ENCODE measurements at places on chromosomes 1 and 21.

- DNase-seq: no peak
Measured at GRCh38 chr1:90133133-90133532, 138.2 kb downstream of the ZNF326 start.

DNA sequence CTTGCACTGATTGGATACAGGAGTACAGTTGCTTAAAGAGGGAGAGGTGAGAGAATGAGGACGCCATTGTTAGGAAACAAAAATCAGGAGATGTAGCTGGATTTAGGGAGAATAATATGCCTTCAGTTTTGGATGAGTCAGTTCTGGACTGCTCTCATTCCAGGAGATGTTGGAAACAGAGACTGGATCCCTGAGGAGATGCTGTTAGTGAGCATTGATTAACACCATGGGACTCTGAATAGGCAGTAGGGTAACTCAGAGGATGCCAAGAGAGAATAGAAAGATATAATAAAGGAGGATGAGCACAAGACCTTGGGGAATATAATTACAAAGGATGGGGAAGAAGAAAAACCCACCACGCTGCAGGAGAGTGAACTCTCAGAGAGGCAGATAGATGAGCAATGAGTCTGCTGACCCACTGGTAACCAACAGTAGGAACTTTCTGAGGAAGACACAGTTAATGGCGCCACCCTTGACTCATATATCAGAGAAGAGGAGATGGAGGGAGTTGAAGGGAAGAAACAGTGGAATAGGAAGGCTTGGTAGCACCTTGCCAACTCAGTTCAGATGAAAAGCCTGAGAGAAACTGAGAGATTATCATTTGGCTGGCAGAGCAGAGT lies 10.5 kb downstream of the KCNJ15 start:
- DNase-seq: no peak

GRCh38 chr1:229882621-229883020 lies 184.4 kb upstream of the GALNT2 start:
- no peak for DNase-seq

DNA sequence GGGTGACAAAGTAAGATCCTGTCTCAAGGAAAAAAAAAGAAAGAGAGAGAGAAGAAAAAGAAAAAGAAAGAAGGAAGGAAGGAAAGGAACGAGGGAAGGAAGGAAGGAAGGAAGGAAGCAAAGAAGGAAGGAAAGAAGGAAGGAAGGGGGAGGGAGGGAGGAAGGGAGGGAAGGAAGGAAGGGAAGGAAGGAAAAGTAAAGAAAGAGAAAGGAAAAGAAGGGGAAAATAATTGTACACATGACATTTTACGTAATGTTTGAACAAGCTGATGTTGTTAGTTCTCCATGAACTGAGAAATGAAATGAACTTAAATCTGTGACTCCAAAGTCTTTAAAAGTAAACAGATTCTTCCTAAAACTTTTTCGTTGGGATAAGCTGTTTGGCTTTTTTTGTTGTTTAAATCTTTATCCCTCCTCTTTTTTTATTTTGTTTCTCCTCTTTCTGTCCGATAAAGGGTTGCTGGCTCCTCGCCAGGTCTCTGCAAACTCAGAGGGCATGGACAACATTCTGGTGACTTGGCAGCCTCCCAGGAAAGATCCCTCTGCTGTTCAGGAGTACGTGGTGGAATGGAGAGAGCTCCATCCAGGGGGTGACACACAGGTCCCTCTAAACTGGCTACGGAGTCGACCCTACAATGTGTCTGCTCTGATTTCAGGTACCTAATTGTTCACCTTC lies 59.8 kb downstream of the IL12RB2 start:
- DNase-seq: no peak

- DNase-seq: no peak
Measured at GRCh38 chr1:193524021-193524420, 337.6 kb upstream of the B3GALT2 start.

DNA sequence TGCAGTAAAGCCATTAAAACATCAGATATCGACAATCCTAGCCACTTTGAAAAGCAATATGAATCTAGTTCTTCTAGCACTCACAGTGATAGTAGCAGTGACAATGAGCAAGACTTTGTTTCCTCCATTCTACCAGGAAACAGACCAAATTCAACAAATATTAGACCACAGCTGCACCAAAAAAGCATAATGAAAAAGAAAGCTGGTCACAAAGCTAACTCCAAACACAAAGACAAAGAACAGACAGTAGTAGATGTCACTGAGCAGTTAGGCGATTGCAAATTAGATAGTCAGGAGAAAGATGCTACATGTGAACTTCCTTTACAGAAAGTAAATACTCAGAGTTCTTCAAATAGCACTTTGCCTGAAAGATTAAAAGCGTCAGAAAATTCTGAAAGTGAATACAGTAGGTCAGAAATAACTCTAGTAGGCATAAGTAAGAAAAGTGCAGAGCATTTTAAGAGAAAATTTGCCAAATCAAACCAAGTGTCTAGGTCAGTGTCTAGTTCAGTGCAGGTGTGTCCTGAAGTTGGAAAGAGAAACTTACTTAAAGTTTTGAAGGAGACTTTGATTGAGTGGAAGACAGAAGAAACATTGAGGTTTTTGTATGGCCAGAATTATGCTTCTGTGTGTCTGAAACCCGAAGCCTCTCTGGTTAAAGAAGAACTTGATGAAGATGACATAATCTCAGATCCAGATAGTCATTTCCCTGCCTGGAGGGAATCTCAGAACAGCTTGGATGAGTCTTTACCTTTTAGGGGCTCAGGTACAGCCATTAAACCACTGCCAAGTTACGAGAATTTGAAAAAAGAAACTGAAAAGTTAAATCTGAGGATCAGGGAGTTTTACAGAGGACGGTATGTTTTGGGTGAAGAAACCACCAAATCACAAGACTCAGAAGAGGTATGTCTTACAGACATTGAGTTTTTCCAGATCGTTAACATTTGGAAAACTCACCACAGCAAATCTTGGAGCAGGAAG lies 24.9 kb downstream of the RPAP2 start:
- no peak for DNase-seq

- DNase-seq: no peak
Measured at GRCh38 chr1:81899214-81899821, 98.6 kb downstream of the ADGRL2 start.

GRCh38 chr1:231335663-231336602 lies 1.7 kb downstream of the EXOC8 start:
- no peak for DNase-seq

- DNase-seq: no peak
Measured at GRCh38 chr1:9539829-9540550, 725 bp downstream of the SLC25A33 start.

DNA sequence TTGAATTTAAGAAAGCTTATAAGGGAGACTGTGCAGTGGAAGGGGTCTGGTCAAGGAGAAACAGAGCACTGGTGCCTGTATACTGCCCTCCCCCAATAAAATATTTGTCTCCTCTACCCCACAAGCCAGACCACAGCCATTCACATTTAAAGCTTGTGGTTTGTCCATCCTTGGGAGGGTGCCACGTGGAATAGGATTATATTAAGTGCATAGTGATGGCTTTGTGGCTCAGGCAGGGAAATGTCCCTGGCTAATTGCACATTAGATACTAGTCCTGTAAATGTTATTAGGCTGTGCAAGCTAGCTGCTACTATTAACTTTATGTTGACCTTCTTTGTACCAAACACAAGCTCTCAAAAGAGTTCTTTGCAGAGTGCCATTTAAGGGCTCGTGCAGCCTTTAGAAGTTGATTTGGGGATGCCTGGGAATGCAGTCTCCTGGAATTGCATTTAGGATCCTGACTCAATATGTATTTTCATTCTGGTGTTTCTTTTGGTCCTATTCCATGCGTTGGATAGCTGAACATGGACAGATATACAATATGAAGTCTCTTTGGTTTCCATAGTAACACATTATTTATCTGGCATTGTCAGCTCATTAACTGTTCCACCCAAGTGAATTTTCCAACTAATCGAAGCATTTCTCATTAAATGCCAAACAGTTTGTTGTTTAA lies 210.6 kb downstream of the ROR1 start:
- DNase-seq: no peak

GRCh38 chr1:240258910-240259309 lies 167.2 kb downstream of the FMN2 start:
- no peak for DNase-seq

- DNase-seq: no peak
Measured at GRCh38 chr1:175394739-175395138, 202.2 kb upstream of the KIAA0040 start.

GRCh38 chr21:43938751-43939442 lies 73.2 kb upstream of the TRAPPC10 start:
- peak; percentile 94 for DNase-seq

DNA sequence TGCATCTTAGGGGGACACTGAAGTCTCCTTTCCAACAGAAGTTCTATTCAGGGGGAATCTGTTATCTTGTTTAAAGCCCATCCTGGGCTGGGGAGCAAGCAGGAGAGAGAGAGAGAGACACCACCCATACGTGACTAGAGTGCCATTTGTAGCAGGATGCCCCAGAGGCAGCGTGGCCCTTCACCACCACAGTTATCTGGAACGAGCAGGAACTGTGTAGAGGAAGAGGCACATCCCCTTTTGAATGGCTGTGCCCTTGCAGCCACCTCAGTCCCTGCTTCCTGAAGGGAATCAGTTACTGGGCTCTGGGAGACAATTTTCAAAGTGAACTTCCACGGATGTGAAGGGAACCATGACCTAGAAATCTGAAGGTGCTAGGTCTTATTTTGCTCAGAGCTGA lies 19.4 kb upstream of the LAMTOR5 start:
- no peak for DNase-seq

DNA sequence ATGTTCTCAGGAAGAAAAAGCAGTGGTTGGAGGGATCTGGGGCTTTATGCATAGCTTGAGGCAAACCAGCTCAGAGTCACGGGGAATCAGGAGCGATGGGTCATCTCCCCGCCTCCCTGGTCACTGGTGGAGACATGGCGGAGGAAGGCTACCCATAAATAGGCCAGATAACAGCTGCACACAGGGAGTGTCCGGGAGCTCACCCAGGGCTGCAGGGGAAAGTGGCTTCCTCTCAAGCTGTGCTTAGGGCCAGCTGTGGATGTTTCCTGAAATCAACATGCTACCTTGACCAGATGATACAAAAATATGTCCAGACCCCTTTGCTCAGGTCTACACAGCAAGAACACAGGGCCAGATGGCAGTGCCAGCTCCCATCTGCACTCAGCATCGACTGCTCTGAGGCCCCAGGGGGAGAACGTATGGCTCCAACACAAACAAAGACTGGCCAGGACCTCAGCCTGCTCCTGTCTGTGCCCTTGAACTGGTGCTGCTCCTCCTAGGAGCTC lies 27.1 kb upstream of the RERE start:
- no peak for DNase-seq

DNA sequence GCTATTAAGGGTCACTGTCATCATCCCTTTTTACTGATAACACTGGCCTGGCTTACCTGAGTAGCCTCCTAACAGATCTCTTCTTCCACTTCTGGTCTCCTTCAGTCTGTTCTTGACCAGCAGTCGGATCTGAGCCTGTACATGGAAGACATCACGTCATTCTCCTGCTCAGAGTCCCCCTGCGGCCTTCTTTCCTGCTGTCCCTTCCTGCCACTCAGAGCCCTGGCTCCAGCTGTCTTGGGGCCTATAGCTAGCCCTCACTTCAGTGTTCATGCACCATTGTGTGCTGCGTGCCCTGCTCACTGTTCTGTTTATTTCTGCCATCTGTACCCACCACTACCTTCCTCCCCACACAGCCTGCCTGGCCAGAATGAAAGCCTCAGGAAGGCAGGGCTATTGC lies 8.4 kb downstream of the ADARB1 start:
- DNase-seq: no peak

DNA sequence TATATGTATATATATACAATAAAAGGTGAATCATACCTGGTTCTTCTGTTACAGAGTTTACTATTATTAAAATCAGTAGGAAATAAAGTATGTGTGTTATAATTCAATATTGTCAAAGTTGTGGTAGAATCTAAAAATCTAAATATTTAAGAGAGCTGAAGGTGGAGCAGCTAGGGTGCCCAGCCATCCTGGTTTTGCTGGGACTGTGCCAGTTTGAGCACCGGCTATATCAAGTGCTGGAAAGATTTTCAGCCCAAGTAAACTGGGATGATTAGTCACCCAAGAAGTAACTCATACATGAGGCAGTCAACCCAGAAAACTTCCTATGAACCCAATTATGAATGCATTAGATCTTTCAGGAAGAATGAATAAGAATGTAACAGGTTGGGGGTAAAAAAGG lies 16.9 kb upstream of the KRTAP19-5 start:
- no peak for DNase-seq

DNA sequence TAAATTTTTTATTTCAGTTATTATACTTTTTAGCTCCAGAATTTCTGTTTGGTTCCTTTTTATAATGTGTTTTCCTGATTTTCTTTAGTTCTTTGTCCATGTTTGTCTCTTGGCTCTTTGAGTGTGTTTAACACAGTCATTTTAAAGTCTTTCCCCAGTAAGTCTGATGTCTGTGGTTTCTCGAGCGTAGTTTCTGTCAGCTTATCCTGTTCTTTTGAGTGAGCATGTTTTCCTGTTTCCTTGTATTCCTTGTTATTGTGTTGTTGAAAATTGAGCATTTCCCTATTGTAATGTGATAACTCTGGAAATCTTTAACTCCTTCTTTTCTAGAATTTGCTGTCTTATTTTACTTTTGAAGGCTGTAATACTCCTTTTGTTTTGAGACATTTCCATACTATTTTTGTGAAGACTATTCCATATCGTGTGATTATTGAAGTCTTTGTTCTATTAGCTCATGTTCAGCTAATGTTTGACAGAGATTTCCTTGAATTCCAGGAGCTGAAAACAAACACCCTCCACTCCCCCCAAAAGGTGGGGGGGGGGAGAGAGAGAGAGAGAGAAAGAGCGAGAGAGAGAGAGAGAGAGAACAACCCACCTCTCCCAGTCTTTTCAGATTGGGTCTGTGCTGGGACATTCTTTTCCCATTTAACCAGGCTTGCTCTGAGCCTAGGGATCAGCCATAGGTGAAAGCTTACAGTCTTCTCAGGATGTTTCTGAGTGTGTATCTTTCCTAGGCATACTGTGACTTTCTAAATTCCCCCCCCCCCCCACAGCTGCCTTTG lies 38.3 kb downstream of the SDCCAG8 start:
- DNase-seq: no peak

GRCh38 chr21:32364387-32364786 lies 28.4 kb downstream of the URB1 start:
- DNase-seq: peak; percentile 87
